ENCODE measurements at places on chromosomes 6 and 20.

DNA sequence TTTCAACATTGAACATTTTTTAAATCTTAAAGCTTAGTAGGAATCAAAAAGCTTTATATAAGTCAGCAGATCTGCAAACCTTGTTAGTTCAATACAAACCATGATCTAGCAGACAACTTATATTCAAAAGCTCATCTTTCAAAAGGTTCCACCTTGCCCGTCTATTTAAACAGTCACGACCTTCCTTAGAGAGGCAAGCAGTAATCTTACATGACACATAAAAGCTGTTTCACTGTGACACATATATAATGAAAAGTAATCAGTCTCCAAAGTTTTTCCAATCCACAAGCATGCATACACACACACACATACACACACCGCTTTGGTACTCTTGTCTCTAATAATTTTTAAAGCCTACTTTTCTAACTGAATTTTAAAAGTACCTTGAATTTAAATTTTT is 12.9 kb downstream of the SOD2 start:
- DNase-seq: no peak

- DNase-seq: no peak
Measured at GRCh38 chr6:45721665-45722064, 294.0 kb downstream of the CLIC5 start.

GRCh38 chr6:38150021-38150420 is 330.5 kb downstream of the ZFAND3 start:
- DNase-seq: no peak

GRCh38 chr6:134004714-134005113 is 47.7 kb downstream of the SLC2A12 start:
- DNase-seq: no peak

GRCh38 chr20:9966966-9967365 is 67.8 kb upstream of the ANKEF1 start:
- no peak for DNase-seq

DNA sequence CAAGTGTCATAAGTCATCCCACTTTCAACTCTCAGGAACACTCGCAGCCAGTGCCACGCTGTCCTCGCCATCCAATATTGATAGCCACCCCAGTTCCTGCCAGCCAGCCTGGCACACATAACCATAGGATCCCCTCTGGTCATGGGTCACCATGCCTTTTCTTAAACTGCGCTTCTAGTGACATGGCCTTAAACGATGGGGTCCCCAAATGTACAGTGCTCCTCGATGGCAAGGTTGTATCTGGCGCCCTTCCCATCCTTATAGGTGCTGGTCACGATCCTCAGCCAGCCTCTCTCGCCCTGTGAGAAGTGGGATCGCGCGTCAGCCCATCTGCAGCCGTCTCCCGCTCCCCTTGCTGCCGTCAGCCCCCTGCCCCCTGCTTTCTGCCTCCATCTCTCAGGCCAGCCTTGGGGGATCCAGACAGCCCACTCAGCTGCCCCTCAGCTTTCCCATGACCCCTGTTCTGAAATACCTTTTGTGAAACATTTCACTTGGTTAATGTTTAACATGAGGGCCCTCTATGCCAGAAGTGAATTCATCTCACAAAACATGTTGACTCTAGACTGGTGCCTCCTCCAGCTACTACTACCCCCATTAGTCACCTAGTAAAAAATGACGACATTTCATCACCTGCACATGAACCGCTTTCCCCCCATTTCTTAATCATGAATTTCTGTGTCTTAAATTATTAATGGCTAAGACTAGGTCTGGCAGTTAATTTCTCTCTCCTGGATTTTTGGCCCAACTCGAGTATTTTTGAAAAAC is 11.4 kb downstream of the CTSZ start:
- DNase-seq: no peak

- DNase-seq: peak; percentile 40
Measured at GRCh38 chr6:69835414-69836179, 30.8 kb upstream of the COL19A1 start.

- DNase-seq: no peak
Measured at GRCh38 chr6:115441651-115442050, 619.0 kb downstream of the FRK start.

- no peak for DNase-seq
Measured at GRCh38 chr6:15409301-15410125, 163.6 kb downstream of the JARID2 start.

DNA sequence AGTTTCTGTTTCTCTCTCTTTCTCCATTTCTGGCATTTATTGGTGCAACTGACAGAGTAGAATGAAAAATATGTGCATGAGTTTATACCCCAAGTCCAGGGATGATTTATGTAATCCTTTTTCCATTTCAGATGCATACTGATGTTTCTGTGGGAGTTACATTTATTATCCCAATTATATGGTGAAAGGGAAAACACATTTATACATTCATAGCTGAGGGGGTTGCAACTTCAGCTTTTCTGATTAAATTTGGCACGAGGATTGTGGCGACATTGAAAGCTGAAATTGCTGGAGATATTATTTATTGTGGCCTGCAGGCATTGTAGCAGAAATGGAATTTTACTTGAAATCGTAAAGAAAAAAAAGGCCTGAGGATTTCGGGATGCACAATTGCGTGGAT is 31.5 kb upstream of the FNDC1 start:
- DNase-seq: no peak

DNA sequence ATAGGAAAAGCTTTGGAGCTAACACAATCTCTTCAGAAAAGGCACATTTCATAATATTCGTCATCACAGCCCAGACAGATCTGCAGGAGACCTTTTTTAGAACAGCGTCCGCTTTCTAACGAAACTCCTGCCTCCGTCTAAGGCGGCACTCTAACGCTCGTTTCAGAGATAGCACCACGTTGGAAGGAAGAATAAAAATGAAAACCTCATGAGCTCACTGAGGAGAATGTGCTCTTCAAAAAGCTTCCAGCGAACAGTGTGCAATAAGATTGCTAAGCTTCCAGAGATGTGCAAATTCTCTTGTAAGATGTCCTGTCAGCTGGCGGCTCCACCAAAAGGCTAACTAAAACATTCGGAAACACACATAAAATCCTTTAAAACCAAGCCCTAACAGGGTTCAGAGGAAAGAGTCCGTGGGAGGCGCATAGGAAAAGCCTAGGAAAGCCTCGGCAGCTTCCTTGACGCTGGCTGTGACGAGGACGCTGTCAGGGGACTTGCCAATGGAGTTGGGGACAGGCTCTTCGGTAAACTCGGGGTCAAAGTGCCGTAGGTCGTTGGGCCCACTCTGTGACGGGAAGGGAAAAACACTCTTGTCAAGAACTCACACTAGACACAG is 117.6 kb upstream of the SLC2A12 start:
- DNase-seq: no peak

DNA sequence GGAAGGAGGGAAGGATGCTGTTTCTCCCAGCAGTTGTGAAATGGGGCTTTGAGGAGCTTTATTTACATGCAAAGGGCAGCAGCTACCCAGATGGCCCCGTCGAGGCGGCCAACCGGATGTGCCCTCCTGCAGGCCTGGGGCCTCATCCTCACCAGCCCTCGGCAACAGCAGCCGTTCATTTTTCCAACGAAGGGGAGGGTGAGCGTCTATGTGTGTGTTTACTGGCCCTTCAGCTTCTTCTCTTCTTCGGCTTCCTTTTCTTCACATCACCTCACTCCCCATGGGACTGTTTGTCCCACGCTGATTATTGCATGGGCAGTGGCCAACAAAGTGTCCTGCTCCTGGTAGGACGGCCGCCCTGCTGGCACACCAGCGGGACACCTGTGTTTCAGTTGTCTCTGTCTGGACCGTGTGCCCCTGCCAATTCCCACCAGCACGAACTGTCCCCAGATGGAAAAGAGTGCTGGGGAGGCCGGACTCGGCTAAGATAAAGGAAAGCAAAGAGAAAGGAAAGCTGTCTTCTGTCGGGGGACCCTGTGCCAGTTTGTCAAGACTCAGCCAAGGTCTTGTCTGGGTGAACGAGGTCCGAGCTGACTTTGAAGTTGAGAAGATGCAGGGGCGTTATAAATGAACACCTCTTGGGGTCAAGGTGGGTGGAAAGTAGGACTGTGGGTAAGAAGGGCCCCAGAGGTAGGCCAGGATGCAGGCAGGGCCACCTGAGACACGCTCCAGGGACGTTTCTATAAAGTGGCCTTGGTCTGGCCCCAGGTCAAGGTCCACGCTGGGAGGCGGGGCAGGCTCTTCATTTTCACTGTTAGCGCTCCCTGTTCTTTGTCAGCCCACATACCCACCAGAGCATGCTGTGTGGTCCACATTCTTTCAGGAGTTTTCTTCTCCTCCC is 57.0 kb downstream of the FAM50B start:
- DNase-seq: no peak

GRCh38 chr6:7777074-7777473 is 51.2 kb downstream of the BMP6 start:
- no peak for DNase-seq

DNA sequence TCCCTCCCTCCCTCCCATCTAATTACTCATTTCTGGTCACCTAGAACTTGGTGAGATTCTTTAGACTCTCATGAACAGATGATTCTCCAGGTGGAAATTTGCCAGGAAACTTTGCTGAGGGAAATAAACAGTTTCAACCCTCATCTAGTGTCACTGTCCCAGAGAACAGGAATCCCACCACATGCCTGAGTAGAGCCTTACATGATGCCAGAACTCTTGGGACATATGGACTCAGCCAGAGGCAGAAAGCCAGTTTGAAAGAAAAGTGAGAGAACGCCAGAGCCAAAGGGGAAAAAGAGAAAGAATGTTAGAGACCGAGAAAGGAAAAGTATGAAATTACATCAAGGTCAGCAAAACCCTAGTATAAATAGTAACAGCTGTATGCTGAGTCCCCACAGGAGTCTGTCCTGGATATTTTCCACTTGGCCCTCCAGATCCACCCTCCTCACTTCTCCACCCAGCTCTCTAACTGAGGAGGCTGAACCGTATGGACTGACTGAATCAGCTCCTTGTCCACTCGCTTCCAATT is 127.5 kb upstream of the COL21A1 start:
- no peak for DNase-seq

- no peak for DNase-seq
Measured at GRCh38 chr6:167493976-167494697, 169.3 kb downstream of the TTLL2 start.

DNA sequence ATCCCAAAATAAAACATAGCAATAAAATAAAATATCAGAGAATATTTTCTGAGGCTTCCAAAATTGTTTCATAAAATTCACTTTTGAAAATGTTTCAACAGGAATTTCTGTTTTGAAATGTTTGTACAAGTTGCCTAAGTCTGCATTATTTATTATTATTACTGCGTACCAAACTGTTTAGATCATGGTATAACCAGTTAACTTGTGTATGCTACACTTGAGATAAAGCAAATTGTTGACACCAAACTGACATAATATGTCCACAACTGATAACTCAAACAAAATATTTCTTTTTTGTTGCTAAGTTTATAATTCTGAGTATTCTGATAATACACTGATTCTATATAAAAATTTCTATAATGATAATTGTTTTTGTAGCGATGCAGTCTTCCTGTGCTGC is 531.8 kb upstream of the EYS start:
- DNase-seq: no peak

- DNase-seq: no peak
Measured at GRCh38 chr20:38649275-38649891, 47.8 kb downstream of the ARHGAP40 start.

GRCh38 chr6:149316108-149316727 is 1.3 kb upstream of the TAB2 start:
- DNase-seq: no peak

DNA sequence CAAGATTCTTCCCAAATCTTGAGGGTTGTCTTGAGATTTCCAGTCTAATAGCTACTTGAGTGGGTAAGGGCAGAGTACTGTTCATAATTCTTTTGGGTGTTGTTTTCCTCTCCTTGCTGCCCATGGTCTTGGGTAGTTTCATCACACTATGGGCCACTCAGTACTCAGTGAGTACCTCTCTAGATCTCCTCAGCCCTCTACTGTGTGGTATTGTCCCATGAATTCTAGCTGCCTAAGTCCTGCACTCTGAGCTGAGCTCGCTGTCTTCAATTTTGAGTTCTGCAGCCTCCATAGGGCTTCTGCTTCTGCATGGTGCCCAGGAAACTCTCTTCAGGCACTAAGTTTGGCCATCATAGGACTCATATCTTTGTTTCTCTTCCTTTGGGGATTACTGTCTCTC is 42.3 kb downstream of the ASXL1 start:
- DNase-seq: no peak

DNA sequence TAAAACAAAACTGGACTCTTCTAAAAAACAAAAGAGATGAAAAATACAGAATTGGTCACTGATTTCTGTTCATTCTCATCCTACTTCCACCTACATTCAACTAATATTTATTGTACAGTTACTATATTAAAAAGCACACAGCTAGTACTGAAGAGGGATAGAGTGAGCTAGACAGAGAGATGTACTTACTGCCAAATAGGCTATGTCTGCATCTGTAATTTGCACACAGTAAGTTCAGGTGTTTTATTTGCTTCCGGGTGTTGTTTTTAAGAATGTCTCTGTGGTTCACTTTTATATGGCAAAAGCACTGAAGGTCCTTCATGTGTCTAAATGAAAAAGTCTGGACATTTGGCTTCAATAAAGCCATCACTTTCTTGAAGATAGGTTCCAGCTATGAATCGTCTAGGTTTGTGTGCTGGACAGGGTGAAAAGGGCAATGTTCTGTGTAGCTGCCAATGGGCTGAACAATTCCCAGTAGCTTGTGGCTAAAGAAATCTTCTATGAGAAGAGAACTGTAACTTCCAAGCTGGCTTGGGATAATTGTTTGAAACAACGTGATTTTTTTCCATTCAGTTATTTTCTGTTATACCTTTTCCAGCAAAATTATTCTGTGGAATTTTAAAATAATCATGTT is 47.3 kb downstream of the EPB41L2 start:
- no peak for DNase-seq

GRCh38 chr6:14804785-14805210 is 441.1 kb upstream of the JARID2 start:
- no peak for DNase-seq

DNA sequence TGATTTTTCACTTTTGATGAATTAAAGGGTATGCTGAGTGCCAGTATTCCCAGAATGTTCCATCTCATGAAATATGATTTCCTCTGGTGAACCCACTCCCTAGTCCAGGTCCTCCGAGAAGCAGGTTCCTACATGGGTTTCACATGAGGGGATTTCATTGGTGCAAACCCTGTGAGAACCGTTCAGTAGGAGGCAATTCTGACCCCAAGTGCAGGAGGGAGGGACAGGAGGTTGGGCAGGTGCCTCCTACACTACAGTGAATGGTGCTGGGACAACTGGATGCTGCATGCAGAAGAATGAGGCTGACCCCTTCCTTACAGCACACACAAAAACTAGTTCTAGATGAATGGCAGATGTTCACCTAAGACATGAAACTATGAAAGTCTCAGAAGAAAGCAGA is 5.1 kb upstream of the ULBP2 start:
- DNase-seq: no peak

GRCh38 chr6:26568601-26569432 is 27.9 kb upstream of the ABT1 start:
- DNase-seq: peak; percentile 95

All from naive B cell (primary cell).